Natural killer cell treated with Interleukin-12 subunit alpha and Interleukin-12 subunit beta and Interleukin-15 and Interleukin-18, amount 100 ng/mL, for 72 hours (primary cell): ENCODE measurements at places on chromosomes 5 and 9. TPM values are rescaled to one million over a fixed set of nuclear protein-coding genes. Genes with fewer than 3 reads are reported as not detected.
A peak's percentile ranks its signal among the peaks of the same experiment; 100 is the strongest.

- peaks cover 5% of the 10 kb centered on the region for H3K27me3 ChIP-seq
- no peaks in the 10 kb centered on the region for H3K4me1 ChIP-seq
- no peak overlapping the region for H3K27ac ChIP-seq
- no peak overlapping the region for H3K4me3 ChIP-seq
These were observed 78.0 kb upstream of the LHFPL2 start for GRCh38 chr5:78726571-78726970.

GRCh38 chr5:138632900-138633489, 57.8 kb upstream of the HSPA9 start:
- H3K4me3 ChIP-seq = no peak overlapping the region
- H3K36me3 ChIP-seq = no peaks in the 10 kb centered on the region
- H3K27ac ChIP-seq = no peak overlapping the region
- no peak for DNase-seq
- H3K4me1 ChIP-seq = peaks cover 4% of the 10 kb centered on the region
- H3K27me3 ChIP-seq = peaks cover 21% of the 10 kb centered on the region

DNA sequence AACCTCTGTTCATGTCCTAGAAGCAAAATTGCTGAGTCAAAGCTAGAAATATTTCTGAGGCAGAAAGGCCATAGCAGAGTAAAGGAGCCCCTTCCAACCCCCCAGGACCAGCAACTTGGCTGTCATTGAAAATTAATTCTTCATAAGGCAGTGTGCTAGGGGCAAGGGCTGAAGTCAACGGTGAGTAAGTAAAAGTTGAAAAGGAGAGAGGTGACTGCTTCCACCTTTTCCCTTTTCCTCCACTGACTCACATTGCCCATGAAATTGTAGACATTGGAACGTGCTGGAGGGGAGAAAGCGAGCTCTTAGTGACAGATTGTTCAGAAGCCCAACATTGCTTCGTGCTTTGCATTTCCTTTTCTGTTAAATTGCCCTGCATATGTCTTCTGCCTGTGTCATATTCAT, 19.1 kb downstream of the GLRA1 start:
- no peaks in the 10 kb centered on the region for H3K36me3 ChIP-seq
- H3K4me3 ChIP-seq = no peak overlapping the region
- H3K4me1 ChIP-seq = no peaks in the 10 kb centered on the region
- H3K27me3 ChIP-seq = peaks cover 19% of the 10 kb centered on the region

- H3K4me1 ChIP-seq = peaks cover 17% of the 10 kb centered on the region
- peak overlapping the region; percentile 77 for H3K4me3 ChIP-seq
- peaks cover 6% of the 10 kb centered on the region for H3K36me3 ChIP-seq
- H3K27ac ChIP-seq = no peak overlapping the region
These were observed 81.9 kb upstream of the FREM1 start for GRCh38 chr9:14992081-14992480.

DNA sequence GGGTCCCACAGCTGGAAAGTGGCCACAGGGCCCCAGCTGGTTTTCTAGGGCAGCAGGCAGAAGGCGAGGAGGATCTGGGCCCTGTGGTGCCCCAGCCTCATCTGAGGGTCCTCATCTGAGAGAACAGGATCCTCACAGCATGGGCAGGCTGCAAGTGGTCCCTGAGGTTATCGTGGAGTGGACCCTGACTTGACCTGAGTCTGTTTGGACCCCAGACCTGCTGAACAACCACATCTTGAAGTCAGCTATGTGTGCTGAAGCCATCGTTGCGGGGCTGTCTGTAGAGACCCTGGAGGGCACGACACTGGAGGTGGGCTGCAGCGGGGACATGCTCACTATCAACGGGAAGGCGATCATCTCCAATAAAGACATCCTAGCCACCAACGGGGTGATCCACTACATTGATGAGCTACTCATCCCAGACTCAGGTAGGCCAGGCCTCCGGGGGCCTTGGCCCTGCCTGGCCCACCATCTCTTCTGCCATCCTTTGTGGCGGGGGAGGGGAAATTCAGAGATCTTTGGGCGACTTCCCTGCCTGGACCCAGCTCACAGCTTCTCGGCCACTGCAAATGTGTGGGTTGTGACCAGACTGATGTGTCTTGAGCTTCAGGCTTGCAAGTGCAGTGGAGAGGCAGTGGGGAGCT, 24.0 kb downstream of the TGFBI start:
- H3K36me3 ChIP-seq = no peaks in the 10 kb centered on the region
- DNase-seq = no peak
- no peaks in the 10 kb centered on the region for H3K4me1 ChIP-seq
- H3K4me3 ChIP-seq = no peak overlapping the region
- no peak overlapping the region for H3K27ac ChIP-seq

DNA sequence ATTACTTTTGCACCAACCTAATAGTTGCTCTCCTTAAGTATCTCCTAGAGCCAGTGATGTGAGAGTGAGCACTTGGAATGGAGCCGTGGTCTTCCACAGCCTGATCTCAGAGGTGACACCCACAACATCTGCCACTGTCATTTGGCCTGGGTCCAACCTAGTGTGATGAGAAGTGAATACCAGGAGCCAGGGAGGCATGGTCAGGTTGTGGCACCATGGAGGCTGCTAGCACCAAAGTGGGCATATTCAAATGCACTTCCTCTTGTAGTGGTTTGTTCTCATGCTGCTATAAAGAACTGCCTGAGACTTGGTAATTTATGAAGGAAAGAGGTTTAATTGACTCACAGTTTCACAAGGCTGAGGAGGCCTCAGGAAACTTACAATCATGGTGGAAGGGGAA, 22.6 kb upstream of the CEP72 start:
- peaks cover 4% of the 10 kb centered on the region for H3K4me1 ChIP-seq
- H3K27me3 ChIP-seq = peaks cover 22% of the 10 kb centered on the region
- H3K36me3 ChIP-seq = no peaks in the 10 kb centered on the region

DNA sequence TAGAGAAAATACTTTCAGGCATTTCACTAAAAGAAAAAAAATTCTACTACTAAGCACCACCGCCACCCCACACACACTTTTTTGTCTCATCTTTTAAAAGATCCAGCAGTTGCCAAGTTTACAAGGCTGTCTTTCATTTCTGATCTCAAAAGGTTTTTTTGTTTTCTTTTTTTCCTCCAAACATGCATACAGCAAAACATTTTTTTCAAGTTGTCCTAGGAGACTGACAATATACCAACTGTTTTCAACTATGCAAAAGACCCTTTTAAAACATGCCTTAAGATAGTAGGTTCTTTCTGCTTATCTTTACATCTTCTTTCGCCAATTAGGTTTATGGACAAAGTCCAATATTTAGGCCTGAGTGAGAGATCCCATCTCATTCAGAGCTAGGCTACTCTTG, 65.2 kb downstream of the HMHB1 start:
- H3K4me3 ChIP-seq = no peak overlapping the region
- H3K27ac ChIP-seq = no peak overlapping the region
- peaks cover 18% of the 10 kb centered on the region for H3K27me3 ChIP-seq

- no peak for DNase-seq
- H3K36me3 ChIP-seq = no peaks in the 10 kb centered on the region
- no peaks in the 10 kb centered on the region for H3K4me1 ChIP-seq
- no peak overlapping the region for H3K4me3 ChIP-seq
- no peak overlapping the region for H3K27ac ChIP-seq
These were observed 479.3 kb downstream of the ARHGEF28 start for GRCh38 chr5:74105126-74105780.

DNA sequence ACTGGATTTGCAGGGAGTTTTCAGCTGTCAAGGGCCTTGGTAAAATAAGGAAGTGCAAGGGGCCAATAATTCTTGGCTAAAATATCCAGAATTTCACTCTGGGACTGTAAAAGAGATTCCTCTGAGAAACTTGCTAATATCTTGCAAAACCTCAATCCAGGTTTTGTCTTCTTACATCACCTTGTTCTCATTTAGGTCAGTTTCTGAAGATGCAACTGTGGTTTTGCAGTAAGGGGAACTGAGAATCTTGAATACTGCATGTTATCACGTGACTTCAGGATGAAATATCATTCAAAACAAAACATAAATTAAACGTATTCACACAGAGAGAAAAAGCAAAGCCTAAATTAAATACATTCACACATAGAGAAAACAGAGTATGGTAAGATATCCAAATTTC, 35.0 kb upstream of the RIC1 start:
- no peak overlapping the region for H3K4me3 ChIP-seq
- H3K27me3 ChIP-seq = peaks cover 5% of the 10 kb centered on the region
- H3K27ac ChIP-seq = peak overlapping the region; percentile 58
- H3K4me1 ChIP-seq = peaks cover 28% of the 10 kb centered on the region
- H3K36me3 ChIP-seq = no peaks in the 10 kb centered on the region

- H3K4me3 ChIP-seq = no peak overlapping the region
- no peak overlapping the region for H3K27ac ChIP-seq
- no peaks in the 10 kb centered on the region for H3K36me3 ChIP-seq
These were observed 166.4 kb upstream of the SPRY4 start for GRCh38 chr5:142491270-142491669.

DNA sequence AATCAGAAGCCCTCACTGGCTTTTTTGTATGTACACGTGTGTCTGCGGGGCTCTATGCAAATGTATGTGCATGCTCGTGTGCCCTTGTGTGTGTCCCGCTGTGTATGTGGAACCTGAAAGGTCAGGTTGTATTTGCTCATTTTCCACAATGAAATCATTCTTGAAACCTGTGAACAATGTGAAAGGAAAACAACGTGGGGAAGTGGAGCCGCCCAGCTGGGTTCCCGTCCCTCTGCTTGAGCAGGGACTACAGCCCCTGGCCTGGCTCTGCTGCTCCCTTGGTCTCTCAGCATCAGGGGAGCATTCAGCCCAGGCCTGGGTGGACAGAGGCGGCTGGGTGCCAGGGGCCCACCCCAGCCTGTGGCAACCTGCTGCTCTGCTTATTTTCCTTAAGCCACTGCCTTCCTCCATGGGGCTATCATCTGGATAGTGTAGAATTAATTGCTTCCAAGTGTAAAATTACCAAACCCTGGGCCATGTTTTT, 3.0 kb downstream of the ECSCR start:
- H3K4me3 ChIP-seq = peak overlapping the region; percentile 91
- H3K4me1 ChIP-seq = peaks cover 45% of the 10 kb centered on the region
- H3K27me3 ChIP-seq = no peaks in the 10 kb centered on the region
- DNase-seq = no peak

- H3K27me3 ChIP-seq = no peaks in the 10 kb centered on the region
- H3K4me3 ChIP-seq = no peak overlapping the region
- H3K27ac ChIP-seq = no peak overlapping the region
- no peaks in the 10 kb centered on the region for H3K36me3 ChIP-seq
- no peaks in the 10 kb centered on the region for H3K4me1 ChIP-seq
- no peak for DNase-seq
These were observed 86.9 kb downstream of the BASP1 start for GRCh38 chr5:17304282-17304681.

GRCh38 chr5:132999246-132999645, 27.1 kb downstream of the ZCCHC10 start:
- H3K36me3 ChIP-seq = peaks cover 5% of the 10 kb centered on the region
- H3K4me3 ChIP-seq = no peak overlapping the region
- no peak overlapping the region for H3K27ac ChIP-seq
- DNase-seq = no peak

- H3K27me3 ChIP-seq = no peaks in the 10 kb centered on the region
- no peaks in the 10 kb centered on the region for H3K4me1 ChIP-seq
- H3K4me3 ChIP-seq = no peak overlapping the region
- no peak for DNase-seq
- no peak overlapping the region for H3K27ac ChIP-seq
These were observed 1967.1 kb upstream of the WWC1 start for GRCh38 chr5:166324372-166324771.

DNA sequence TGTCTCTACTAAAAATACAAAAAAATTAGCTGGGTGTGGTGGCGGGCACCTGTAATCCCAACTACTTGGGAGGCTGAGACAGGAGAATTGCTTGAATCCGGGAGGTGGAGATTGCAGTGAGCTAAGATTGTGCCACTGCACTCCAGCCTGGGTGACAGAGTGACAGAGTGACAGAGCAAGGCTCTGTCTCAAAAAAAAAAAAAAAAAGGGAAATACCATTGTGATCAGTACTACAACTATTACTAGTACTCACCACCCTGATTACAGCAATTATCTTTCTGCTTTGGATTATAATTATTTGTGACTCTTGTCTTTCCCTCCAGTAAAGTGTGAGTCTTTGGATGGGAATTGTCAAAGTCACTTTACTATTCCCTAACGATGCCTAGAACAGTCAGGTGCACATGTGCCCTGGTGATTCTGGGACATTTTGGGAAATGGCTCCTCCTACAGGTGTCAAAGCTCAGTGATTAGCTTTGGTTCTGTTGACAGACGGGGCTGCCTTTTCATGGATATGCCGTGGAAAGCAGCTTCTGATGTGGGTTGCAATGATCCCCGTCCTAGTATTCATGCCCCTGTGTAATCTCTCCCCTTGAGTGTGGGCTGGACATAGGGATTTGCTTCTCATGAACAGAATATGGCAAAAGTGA, 31.8 kb upstream of the FRRS1L start:
- no peak overlapping the region for H3K27ac ChIP-seq
- no peak overlapping the region for H3K4me3 ChIP-seq
- DNase-seq = no peak
- no peaks in the 10 kb centered on the region for H3K4me1 ChIP-seq
- no peaks in the 10 kb centered on the region for H3K36me3 ChIP-seq

DNA sequence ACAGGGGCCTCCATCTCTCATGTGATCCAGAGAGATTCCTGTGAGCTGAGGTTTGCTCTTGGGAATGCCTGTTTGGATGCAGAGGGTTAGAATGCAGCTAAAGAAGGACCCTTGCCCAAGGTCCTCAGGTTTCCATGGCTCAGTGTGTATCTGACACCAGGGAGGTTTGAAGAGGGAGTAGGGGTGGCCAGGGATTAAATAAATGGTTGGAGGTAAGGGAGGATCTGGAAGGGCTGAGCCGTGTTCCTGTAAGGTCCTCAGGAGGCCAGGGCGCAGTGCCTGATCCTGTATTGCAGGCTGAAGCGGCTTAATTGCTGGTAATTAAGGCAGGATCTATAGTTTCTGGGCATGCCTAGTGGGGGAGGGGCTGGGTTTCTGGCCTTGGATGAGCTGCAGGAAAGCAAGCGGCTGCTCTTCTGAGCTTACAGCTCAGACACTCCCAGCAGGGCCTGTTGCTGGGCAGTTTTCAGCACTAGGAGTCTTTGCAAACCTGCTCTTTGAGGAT, 41.5 kb upstream of the MAP1B start:
- no peak overlapping the region for H3K4me3 ChIP-seq
- H3K4me1 ChIP-seq = no peaks in the 10 kb centered on the region
- peaks cover 5% of the 10 kb centered on the region for H3K27me3 ChIP-seq
- H3K27ac ChIP-seq = no peak overlapping the region
- H3K36me3 ChIP-seq = no peaks in the 10 kb centered on the region
- no peak for DNase-seq

The MCTP1 gene
- 6.6 TPM for total RNA-seq

The TAF1L gene
- total RNA-seq = not detected

The TMEFF1 gene
- total RNA-seq = not detected

The GFPT2 gene
- total RNA-seq = not detected

The LRRC8A gene
- total RNA-seq = 28.2 TPM

The TLX3 gene
- total RNA-seq = not detected

The NR5A1 gene
- not detected for total RNA-seq
